Cortex of kidney (tissue), 1 donor: ENCODE measurements at places on chromosomes 12 and 14.

- no peak for DNase-seq
Observed at GRCh38 chr14:105067140-105067968, 2.1 kb upstream of the GPR132 start.

- DNase-seq: no peak
Observed at GRCh38 chr14:68948686-68949600, 30.2 kb downstream of the ACTN1 start.

DNA sequence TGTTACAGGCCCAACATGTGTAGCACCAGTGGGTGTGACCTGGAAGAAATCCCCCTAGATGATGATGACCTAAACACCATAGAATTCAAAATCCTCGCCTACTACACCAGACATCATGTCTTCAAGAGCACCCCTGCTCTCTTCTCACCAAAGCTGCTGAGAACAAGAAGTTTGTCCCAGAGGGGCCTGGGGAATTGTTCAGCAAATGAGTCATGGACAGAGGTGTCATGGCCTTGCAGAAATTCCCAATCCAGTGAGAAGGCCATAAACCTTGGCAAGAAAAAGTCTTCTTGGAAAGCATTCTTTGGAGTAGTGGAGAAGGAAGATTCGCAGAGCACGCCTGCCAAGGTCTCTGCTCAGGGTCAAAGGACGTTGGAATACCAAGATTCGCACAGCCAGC is 8.6 kb downstream of the BCL2L14 start:
- no peak for DNase-seq

DNA sequence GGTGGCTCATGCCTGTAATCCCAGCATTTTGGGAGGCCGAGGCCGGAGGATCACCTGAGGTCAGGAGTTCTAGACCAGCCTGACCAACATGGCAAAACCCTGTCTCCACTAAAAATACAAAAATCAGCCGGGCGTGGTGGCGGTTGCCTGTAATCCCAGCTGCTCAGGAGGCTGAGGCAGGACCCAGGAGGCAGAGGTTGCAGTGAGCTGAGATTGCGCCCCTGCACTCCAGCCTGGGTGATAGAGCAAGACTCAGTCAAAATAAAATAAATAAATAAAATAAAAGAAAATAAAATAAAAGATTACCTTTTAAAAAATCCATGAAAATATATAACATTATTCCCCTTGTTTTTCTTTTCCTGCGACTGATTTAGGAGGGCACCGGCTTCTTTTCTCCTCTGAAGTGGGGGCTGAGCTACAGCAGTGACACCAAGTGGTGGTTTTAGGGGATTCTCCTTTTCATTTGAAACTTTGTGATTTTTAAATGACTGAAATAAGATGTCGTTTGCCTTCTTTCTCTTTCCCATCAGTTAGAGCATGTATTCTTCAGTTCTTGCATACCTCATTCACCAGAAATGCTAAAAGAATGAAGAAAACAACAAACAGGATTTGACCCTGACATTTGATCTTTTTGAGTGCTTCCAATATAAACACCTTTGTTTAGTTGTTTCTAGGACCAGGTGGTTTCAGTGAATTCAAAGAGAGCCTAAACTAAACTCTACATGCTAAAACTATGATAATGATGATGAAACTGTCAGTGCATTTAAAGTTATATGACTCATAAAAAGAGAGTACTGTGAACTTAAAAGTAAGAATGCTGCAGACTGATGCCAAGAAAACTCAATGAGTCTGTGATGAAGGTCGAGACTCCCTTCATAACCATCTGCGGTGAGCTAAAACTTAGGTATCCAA is 22.6 kb upstream of the PKP2 start:
- DNase-seq: no peak

DNA sequence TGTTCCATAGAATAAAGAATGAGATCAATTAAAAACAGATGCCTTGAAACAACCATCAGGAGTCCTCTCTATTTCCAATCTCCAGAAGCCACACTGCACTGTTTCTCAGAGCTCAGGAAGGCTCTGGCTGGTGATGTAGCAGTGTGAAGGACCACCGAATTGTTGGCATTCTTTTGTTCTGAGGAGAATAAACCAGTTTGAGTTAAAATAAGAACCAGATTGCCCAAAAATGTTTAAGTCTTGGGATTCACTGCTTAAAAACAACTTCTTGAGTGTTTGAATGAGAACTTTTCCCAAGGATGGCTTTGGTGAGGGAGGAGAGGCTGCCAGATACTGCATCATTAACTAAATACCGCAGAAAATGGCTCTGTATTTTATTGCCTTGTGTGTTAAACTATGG is 341.2 kb downstream of the C12orf75 start:
- no peak for DNase-seq
